ENCODE measurements at places on chromosomes 1 and 21. TPM values are rescaled to one million over a fixed set of nuclear protein-coding genes. Genes with fewer than 3 reads are reported as not detected.

The FAM78B gene
- 3.9 TPM for total RNA-seq

DNA sequence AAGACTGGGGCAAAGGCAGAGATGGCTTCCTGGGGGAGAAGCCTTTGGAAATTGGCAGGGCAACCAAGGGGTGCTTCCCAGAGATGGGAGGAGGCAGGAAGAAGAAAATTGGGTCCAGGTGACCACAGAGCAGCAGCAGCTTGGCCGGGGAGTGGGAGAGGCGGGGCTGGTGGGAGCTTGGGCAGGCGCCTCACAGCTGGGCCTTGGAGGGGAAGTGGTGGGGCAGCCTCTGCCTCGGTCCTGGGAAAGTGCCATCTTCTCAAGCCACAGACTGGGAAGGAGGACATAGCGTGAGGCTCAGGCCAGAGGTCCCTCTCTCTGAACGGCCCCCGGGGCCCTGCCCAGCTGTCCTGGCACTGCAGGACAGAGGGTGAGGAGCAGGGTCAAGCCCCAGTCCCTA, 24.0 kb upstream of the WASF2 start:
- H3K4me1 ChIP-seq: peaks cover 38% of the 10 kb centered on the region
- no peak overlapping the region for H3K4me3 ChIP-seq
- H3K36me3 ChIP-seq: no peaks in the 10 kb centered on the region
- DNase-seq: peak; percentile 51
- peak overlapping the region; percentile 58 for H3K27ac ChIP-seq

- no peaks in the 10 kb centered on the region for H3K36me3 ChIP-seq
- H3K4me1 ChIP-seq: peaks cover 21% of the 10 kb centered on the region
- H3K27me3 ChIP-seq: peaks cover 26% of the 10 kb centered on the region
- DNase-seq: no peak
These were observed 827 bp downstream of the FMN2 start for GRCh38 chr1:240092301-240093119.

DNA sequence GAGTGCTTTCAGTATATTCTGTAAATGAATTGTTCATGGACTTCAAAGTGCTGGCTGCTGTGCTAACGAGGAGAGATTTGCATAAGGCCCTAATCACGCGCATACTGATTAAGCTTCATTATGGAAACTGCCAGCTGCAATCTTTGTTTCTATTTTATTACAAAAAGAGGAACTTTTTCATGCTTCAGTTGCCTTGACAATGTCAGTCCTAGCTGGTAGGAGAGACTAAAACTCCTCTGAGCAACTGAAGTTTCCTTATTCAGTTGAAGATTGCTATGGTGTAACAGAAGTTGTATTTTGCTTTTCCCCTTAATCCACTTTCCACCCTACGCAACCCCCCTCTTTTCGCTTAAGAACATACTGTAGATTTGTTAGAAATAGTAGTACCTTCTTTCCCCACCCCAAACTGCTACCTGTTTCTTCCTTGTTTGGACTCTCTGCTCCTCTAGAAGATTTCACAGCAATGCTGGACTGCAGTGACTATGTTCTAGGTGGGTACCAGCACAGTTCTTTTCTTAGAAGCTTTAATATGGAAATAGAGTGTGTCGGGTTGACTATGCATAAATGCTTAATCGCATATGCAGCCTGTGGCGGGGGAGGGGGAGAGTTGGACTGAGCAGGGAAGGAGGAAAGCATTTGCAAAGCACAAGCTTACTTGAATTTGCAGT, 108.3 kb downstream of the POU2F1 start:
- peak overlapping the region; percentile 69 for H3K27ac ChIP-seq
- no peak overlapping the region for H3K4me3 ChIP-seq
- H3K27me3 ChIP-seq: no peaks in the 10 kb centered on the region
- DNase-seq: peak; percentile 13

DNA sequence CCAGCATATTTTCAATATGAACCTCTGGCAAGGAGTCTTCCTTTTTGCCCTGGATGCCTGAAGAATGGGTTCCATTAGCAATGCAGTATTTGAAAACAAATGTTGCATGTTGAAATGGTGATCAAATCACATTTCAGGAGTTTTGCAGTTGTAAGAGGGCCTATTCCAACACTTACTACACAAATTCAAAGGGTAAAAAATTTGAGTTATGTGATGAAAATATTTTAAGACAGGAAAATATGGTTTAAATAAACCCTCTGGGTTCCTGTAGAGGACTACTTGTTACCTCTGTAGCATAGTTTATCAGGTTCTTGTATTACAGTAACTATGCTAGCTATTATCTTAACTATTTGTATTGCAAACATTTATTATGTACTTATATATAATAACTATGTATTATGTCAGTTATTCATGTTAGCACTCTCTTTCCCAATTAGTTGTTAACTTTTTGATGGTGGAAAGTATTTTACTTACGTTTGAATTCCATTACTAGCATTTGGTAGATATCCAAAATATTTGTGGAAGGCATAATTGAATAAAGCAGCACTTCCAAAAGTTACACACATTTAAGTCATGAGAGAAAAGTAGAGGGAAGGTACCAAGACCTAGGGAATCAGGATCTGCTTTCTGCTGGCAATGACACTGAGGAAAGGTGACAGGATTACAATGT, 312.9 kb downstream of the GRIK1 start:
- H3K4me3 ChIP-seq: no peak overlapping the region
- no peaks in the 10 kb centered on the region for H3K27me3 ChIP-seq
- no peak for DNase-seq

- no peaks in the 10 kb centered on the region for H3K27me3 ChIP-seq
- DNase-seq: no peak
- no peaks in the 10 kb centered on the region for H3K4me1 ChIP-seq
- no peaks in the 10 kb centered on the region for H3K36me3 ChIP-seq
- H3K4me3 ChIP-seq: no peak overlapping the region
- H3K27ac ChIP-seq: no peak overlapping the region
These were observed 145.8 kb upstream of the SAMSN1 start for GRCh38 chr21:14691914-14692313.

DNA sequence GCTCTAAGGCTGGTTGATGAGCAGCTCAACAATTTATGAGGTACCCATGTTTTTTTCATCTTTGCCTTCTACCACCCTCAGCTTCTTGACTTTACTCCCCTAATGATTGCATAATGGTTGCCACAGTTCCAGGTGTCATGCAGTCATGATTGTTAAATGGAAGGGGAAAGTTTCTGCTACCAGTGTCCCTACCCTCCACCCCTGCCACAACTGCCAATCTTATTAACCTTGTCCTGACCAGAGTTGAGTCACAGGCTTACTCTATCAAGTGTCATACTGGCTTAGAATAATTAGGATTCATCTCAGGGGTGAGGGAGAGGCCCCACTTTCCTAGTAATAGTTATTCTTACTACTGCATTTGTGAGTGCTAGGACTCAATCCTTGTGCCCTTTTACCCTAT, 7.9 kb upstream of the FUBP1 start:
- H3K27ac ChIP-seq: no peak overlapping the region
- H3K4me1 ChIP-seq: peaks cover 15% of the 10 kb centered on the region
- no peak for DNase-seq
- no peaks in the 10 kb centered on the region for H3K27me3 ChIP-seq
- H3K36me3 ChIP-seq: no peaks in the 10 kb centered on the region
